ENCODE measurements at places on chromosomes 1 and 21.
A peak's percentile ranks its signal among the peaks of the same experiment; 100 is the strongest.

GRCh38 chr1:183043872-183044854 lies 20.9 kb downstream of the LAMC1 start:
- ATAC-seq, result no peak

DNA sequence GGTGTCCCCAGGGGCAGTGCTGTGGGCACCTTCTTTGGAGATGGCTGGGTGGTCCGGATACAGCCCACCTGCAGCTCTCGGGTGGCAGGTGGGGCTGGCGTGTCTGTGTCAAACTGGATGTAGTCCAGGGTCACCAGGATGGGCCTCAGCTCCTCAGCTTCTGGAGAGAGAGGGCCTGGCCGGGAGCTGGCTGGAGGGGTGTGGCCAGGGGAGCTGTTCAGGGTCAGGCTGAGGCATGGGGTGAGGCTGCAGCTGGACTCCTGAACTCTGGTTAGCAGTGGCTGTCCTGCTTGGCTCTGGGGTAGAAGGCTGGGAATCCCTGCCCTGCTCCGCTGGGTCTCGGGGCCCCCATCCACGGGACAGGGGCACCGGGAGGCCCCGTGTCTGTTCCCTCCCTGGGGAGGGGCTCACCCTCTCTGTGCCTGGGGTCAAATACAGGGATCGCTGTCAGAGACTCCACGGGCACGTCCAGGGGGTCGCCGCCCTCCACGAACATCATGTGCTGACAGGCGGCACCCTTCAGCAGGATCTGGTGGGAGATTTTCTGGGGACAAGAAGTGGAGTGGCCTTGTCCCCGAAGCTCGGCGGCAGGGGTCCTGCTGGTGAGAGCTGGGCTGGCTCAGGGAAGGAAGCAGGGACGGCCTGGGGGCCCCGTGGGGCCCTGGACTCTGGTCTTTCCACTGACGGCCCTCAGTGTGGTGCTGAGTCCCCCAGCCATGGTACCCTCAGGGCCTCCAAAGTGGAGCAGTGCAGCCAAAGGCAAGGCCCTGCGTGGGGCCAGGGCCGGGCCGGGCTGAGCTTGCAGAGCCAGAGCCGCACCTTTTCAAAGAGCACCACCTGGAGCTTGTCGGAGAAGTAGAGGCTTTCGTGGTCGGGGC lies 4.1 kb upstream of the TMEM52 start:
- peak; percentile 9 for ATAC-seq

DNA sequence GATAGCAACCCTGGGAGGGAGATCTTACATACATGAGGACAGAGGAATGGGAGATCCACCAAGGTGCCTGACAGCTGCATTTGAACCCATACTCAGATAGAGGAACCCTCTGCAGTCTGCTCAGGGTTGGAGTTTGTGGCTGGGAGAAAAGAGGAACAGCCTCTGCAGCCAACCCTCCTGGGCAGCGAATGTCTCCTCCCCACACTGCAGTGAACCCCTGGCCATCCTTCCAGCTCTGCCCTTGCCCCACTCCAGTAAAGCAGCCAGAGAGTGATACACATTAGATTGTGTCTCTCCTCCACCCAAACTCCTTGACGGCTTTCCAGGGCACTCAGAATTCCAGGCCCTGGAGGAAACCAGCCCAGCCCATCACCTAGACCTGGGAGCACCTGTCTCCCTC lies 137.7 kb downstream of the RUNX1 start:
- ATAC-seq, result no peak

- no peak for ATAC-seq
Observed at GRCh38 chr1:244964112-244964971, 100.0 kb upstream of the HNRNPU start.

GRCh38 chr1:100348549-100349144 lies 3.7 kb upstream of the CDC14A start:
- ATAC-seq, result no peak

DNA sequence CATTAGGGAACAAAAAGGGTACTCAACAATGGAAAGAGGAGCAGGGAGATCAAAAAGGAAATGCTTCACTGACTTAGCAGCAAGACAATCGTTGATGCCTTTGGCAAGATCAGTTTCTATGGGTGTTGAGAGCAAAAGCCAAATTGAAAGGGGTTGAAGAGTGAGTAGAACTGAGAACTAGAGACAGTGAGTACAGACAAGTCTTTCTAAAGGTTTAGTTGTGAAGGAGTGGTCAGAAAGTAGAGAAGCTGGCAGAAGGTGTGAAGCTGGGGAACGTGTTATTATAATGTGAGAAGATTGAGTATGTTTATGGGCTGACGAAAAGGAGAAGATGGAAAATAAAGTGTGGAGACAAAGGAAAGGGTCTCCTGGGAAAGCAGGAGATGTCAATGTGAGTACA lies 221.2 kb upstream of the USP25 start:
- ATAC-seq, result no peak

DNA sequence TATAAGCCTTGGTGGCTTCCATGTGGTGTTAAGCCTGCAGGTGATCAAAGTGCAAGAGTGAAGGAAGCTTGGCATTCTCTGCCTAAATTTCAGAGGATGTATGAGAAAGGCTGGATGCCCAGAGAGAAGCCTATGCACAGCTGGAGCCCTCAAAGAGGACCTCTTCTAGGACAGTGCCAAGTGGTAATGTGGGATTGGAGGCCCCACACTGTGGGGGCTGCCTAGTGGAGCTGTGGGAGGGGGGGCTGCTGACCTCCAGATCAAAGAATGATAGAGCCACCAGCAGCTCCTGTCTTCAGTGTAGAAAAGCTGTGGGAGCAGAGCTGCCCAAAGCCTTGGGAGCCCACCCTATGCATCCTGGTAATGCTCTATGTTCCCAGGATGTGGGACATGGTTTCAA lies 1512.7 kb upstream of the TPTE start:
- ATAC-seq, result no peak

- no peak for ATAC-seq
Observed at GRCh38 chr1:41319807-41320711, 41.2 kb upstream of the FOXO6 start.

DNA sequence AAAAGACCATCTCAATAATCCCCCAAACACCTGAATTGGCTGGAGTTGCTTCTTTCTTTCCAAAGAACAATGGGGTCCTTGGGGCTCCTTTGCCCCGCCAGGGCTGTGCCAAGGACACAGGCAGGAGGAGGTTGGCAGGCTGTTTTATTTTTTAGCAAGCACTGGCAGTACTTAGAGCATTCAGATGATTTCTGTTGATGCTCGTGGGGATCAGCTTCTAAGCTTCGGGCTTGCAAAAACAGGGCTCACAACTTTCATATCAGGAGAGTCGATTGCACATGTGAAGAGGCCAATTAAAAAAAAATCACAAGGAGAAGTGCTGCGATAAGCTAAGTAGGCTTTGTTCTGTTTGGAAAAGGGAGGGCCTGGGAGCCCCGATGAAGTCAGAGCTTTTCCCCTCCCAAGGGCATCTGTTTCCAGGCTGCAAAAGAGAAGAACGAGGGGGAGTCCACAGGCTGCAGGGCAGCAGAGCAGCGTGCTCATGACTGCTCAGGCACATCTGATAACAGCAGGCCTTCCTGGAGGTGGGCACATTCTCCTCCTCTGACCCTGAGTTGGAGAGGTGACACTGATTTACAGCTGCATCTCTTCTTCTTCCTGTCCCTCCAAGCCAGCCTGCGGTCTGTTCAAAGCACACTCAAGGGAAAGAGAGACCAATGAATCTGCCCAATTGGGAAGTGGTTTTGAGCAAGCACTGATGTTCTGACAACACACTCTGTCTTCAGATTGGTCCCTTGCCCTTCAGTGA lies 27.3 kb upstream of the BCAR3 start:
- ATAC-seq, result peak; percentile 96

GRCh38 chr1:43570277-43570676 lies 39.6 kb downstream of the PTPRF start:
- ATAC-seq, result no peak

- ATAC-seq, result no peak
Observed at GRCh38 chr1:165222580-165222979, 133.9 kb downstream of the LMX1A start.

DNA sequence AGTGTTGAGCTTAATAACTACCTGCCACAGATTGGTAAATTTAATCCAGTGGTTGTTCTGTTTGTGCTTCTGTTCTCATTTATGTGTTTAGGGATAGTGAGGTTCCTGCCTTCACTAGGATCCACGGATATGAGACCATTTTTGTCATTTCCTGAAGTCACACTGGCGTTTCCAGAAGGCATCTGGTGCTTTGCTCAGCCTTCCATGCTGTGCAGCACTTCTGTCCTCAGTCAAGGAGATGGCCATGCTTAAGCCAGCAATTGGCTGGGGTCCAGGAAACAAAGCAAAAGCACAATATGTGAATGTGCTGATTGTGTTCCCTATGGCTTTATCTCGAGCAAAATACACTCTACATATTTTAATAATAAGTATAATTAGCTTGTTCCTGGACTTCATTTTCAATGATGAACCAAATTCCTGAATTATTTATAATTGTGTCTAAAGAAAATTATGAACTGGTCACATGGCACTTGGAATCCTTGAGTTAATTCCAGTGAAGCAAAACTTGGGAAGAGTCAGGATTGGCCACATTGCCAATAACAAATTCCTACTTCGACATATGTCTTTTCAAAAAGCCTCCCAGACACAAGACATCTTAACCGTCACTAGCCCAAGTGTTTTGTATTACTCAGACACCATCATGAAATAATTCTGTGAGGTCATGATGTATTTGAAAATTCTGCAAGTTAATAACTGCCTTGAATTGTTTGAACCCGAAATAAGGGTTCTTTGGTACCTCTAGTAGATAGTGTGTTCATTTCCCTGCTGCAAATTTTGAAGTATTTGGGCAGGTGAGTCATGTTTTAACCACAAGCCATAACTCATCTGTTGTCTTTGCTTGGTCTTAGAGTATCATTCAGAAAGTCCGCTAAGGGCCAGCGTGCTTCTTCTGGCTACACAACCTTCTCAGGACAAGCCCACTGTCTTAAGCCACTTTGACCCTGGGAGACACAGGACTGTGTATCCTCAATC lies 412.4 kb downstream of the DISC1 start:
- ATAC-seq, result no peak

- ATAC-seq, result peak; percentile 45
Observed at GRCh38 chr1:168719306-168720111, 9.5 kb downstream of the DPT start.

GRCh38 chr1:34400675-34401074 lies 224.0 kb downstream of the C1orf94 start:
- ATAC-seq, result no peak

GRCh38 chr21:25283720-25284119 lies 323.6 kb downstream of the MRPL39 start:
- no peak for ATAC-seq

DNA sequence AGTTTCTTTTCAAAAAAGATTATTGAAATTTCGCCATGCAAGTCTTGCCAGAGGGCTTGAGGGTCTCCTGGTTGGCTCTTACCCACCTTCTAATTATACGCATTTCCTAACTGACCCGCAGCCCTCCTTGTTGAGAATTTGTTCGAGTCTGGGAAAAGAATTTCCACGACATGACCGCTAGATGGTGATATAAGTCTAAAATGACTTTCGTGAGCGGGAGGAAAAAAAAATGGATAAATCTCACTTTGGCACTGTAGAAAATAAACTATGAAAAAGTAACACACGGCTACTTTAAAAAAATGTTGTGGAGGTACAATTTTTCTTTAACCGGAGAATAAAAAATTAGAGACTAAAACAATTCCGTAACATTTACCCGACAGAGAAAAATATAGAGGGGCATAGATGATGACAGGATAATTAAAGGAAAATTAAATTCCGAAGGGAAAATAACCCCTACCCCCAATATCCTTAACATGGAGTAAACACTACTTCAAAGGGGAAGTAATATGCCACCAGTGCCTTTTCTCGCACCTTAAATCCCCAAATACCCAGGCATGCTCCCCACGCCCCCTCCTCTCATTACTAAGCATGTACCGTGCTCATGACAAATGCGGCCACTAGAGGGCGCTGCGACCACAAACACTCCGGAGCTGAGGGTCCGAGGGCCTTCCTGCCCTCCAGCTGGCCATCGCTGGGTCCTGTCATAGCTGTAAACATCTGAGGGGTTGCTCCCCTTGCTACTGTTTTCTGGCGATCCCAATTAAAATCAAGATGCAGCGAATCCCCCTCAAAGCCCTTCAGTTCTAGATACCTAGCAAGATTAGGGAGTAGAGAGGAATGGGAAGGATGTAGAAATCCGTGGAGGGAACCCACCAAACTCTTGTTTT lies 266.9 kb downstream of the ASTN1 start:
- ATAC-seq, result peak; percentile 100

DNA sequence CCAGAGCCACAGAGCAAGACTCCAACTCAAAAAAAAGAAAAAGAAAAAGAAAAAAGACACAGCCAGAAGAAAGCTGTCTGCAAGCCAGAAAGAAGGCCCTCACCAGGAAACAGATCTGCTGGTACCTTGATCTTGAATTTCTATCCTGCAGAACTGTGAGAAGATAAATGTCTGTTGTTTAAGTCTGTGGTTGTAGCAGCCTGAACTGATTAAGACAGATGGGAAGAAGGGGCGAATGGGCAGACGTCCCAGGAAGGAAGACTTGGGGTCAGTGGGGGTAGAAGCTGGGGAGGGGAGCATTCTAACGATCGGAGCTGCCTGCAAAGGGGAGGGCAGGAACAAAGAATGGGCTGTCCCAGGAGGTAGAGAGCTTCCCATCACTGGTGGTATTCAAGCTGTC lies 6.3 kb downstream of the SLC2A7 start:
- no peak for ATAC-seq

GRCh38 chr1:41638086-41639024 lies 153.9 kb upstream of the EDN2 start:
- ATAC-seq, result no peak

- ATAC-seq, result peak; percentile 11
Observed at GRCh38 chr1:203627851-203628200, 1.2 kb downstream of the ATP2B4 start.

- ATAC-seq, result peak; percentile 92
Observed at GRCh38 chr1:164801246-164801731, 242.3 kb downstream of the PBX1 start.

- ATAC-seq, result no peak
Observed at GRCh38 chr1:215530401-215530984, 36.6 kb upstream of the KCTD3 start.

GRCh38 chr1:22105611-22106207 lies 37.2 kb downstream of the WNT4 start:
- ATAC-seq, result peak; percentile 56

DNA sequence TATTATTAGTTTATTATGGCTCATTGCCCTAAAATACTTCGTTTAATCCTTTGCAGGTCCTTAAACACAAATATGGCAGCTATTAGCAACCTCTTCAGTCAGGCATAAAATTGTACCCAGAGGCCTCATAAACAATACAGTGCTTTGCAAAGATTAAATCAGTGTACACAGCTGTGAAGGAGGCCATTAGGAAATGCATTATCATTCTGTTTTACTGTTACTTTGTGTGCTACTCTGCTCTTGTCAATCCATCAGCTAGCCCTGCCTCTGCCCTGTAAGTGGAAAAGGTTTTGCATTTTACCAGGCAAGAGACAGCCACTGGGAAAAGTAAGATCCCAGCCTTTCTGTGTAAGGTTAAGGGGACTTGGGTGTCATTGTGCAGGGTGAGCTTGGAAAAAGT lies 415.7 kb upstream of the DAB1 start:
- ATAC-seq, result peak; percentile 97

- ATAC-seq, result no peak
Observed at GRCh38 chr1:179137617-179138255, 55.9 kb downstream of the TOR3A start.

All from motor neuron (in vitro differentiated cells).